ENCODE measurements at places on chromosomes 11 and 22. TPM values are rescaled to one million over a fixed set of nuclear protein-coding genes. Genes with fewer than 3 reads are reported as not detected.

TPBGL gene
- polyA plus RNA-seq: 0.01 TPM

MISFA gene
- 0.42 TPM for polyA plus RNA-seq

MIOX gene
- polyA plus RNA-seq: not detected

MS4A6E gene
- polyA plus RNA-seq: not detected

SLC22A8 gene
- not detected for polyA plus RNA-seq

GAS2 gene
- 0.92 TPM for polyA plus RNA-seq

SYT8 gene
- 57.2 TPM for polyA plus RNA-seq

MTNR1B gene
- not detected for polyA plus RNA-seq

PLEKHA7 gene
- polyA plus RNA-seq: 4.5 TPM

ENTHD1 gene
- polyA plus RNA-seq: not detected

MUC2 gene
- polyA plus RNA-seq: not detected

TNNT3 gene
- not detected for polyA plus RNA-seq

ATG16L2 gene
- polyA plus RNA-seq: 10.9 TPM

VWCE gene
- polyA plus RNA-seq: 0.34 TPM

BEST1 gene
- 0.14 TPM for polyA plus RNA-seq

CLCF1 gene
- polyA plus RNA-seq: 15.4 TPM

MS4A12 gene
- polyA plus RNA-seq: not detected

CNTF gene
- polyA plus RNA-seq: 0.46 TPM

SPDYC gene
- polyA plus RNA-seq: not detected

PICALM gene
- 146 TPM for polyA plus RNA-seq

CERK gene
- polyA plus RNA-seq: 16.0 TPM

TMEM25 gene
- polyA plus RNA-seq: 16.9 TPM

MMP27 gene
- polyA plus RNA-seq: not detected

TMEM191B gene
- polyA plus RNA-seq: 1.7 TPM

FIBIN gene
- 0.77 TPM for polyA plus RNA-seq

BLID gene
- polyA plus RNA-seq: not detected
